T-helper 2 cell (primary cell): ENCODE measurements at places on chromosomes 4 and X.

DNA sequence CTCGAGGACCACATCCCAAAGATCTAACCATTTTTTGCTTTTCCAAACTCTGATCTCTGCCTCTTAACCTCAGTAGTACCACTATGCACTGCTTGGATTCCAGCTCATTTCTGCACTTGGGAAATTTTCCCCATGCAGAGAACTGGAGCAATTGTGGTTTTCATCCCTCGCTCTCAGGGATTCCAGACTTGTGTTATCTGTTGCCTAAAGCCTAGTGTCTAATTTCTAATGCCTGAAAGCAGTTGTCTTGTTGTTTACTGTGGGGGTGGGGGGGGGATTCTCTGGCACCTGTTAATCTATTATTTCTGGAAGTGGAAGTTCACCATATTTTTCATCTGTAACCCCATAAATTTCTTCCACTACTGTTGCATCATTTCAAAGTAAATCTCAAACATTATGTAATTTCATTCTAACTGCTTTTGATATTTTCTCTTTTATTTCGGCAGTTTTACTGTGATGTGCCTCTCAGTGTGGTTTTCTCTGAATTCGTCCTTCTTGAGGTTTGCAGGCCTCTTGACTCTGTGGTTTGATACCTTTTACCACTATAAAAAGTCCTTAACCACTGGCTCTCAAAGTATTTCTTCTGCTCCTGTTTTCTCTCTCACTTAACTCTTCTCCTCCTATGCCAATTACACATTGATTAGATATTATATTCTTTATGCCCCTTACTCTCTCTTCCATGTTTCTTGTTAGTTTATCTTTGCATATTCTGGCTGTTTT lies 205.6 kb upstream of the EOLA2 start:
- no peak for DNase-seq

DNA sequence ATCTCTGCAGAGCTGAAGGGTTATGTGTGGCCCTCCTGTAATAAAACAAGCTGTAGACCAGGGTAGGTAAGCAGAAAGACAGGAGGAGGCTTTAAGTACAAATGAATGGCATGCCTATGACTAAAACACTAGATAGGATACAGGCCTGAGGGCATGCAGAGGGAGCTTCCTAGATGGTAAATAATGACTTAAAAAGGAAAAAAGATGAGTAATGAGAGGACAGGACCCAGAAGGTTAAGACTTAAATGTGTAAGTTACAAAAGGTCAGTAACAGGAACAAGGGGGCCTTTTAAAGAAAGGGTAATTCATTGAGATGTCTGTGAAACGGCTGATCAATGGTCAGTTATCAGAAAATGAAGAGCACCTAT lies 194.8 kb downstream of the SOWAHB start:
- no peak for DNase-seq

DNA sequence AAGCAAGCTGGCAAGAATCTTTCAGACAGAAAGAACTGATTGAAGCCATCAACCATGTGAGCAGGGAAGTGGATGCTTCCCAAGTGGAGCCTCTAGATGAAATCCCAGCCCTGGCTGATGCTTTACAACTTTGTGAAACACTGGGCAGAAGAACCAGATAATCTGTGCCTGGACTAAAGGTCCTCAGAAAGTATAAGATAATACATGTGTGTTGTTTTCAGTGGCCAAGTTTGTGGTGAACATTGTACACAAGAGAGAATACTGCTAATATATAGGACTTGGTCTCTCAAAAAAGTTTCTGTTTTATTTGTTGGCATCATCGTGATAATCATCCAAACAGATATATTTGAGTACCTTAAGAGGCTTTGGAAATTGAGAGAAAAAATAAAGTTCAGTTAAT lies 1367.8 kb upstream of the IGFBP7 start:
- DNase-seq = no peak

GRCh38 chrX:78327370-78328086 lies at the start of gene CYSLTR1:
CYSLTR1 (minus strand) TSS chrX:78327611; CDS start chrX:78273746, 53,865 bp downstream.
- peak; percentile 54 for DNase-seq

GRCh38 chrX:155747520-155747919 lies 133.6 kb upstream of the VAMP7 start:
- no peak for DNase-seq

DNA sequence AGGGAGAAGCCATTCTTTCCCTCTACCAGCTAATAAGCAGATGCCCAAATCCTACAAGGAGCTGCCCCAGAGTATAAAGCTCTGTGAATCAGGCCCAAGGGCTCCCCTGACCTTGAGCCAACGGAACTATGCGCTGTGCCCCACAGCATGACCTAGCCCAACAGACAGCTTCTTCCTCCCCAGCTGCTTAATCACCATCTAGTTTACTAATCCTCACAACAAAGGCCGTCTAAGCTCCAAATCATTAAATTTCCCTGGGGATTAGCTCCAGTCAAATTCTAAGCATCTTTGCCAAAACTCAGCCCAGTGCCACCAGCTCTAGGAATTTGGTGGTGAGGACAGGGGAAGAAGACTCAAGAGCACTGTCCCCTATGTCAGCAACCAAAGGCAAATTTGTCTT lies 113.1 kb downstream of the SHROOM4 start:
- no peak for DNase-seq

- DNase-seq = no peak
These were observed 50.8 kb downstream of the WWC2 start for GRCh38 chr4:183149616-183150539.

- DNase-seq = no peak
These were observed 611.3 kb upstream of the CPXCR1 start for GRCh38 chrX:88135735-88136134.

DNA sequence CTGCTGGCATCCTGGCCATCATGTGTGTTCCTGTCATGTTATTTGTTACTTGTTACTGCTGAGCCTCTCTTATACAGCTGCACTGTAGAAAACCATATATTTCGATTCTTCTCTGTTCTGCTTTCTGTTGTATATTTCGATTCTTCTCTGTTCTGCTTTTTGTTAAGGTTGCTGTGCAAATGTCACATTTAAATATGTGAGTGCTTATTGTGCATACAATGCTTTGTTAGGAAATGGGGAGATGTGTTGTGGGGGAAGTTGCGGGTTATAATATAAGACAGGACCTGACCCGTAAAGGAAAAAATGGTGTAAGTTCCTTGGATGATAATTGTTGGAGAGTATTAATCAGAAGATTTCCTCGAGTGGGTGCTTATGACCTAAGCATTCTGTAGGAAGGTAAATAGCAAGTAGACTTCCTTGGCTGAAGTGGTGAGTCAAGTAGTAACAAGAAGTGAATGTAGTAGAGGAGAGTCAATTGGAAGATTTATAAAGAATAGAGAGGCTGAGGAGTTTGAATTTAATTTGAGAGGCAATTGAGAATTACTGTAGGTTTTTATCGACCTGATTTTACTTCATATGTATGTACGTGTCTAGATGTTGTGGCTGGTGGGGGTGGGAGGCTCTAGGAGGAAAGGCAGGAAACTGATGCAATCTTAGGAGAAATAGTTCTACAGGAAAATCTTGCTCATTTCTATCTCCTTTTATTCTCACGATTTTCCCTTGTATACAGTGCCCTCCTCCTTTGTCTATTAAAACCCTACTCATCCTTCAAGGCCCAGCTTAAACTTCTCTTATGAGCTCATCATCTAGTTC lies 8.5 kb downstream of the OGT start:
- no peak for DNase-seq

GRCh38 chr4:40662962-40663604 lies 33.4 kb upstream of the RBM47 start:
- DNase-seq = peak; percentile 41
